ENCODE measurements at places on chromosomes 16 and 17.

- DNase-seq = peak; percentile 58
Observed at GRCh38 chr17:80260791-80261158, at the start of gene RNF213. RNF213 (plus strand) TSS chr17:80260852; CDS start chr17:80263682, 2,830 bp downstream.

- peak; percentile 18 for DNase-seq
Observed at GRCh38 chr16:28846933-28847273, 755 bp upstream of the TUFM start.

- no peak for DNase-seq
Observed at GRCh38 chr16:87586201-87586782, 16.0 kb upstream of the JPH3 start.

- DNase-seq = no peak
Observed at GRCh38 chr16:50610331-50611262, 62.4 kb downstream of the NKD1 start.

DNA sequence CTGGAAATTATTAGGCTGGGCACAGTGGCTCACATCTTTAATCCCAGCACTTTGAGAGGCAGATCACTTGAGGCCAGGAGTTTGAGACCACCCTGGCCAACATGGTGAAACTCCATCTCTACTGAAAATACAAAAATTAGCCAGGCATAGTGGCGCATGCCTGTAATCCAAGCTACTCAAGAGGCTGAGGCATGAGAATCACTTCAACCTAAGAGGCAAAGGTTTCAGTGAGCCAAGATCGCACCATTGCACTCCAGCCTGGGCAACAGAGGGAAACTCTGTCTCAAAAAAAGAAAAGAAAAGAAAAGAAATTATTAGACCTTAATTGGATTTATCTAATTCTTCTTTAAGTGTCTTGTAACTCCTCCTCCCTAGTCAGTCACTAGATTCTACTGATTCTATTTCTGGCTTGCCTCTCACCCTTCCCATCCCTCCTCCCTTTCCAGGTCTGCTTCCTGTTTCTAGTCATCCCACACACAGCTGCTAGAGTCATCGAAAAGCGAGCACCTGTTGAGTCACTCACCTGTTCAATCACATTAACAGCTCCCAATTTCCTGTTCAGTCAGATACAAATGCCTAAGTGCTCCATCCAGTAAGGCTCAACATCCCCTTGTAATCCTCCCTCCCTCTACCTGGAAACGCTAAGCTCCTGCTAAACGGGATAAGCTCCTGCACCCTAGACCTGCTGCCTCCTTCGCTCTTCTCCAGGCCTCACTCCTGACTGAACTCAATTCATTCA is 34.6 kb downstream of the ERN1 start:
- DNase-seq = no peak

- DNase-seq = no peak
Observed at GRCh38 chr16:57755726-57756423, 20.3 kb downstream of the KATNB1 start.

- no peak for DNase-seq
Observed at GRCh38 chr17:72116661-72117521, 3.9 kb upstream of the SOX9 start.
